ENCODE measurements at places on chromosomes 12 and 14. TPM values are rescaled to one million over a fixed set of nuclear protein-coding genes. Genes with fewer than 3 reads are reported as not detected.

RNASE7 gene
- not detected for total RNA-seq

RD3L gene
- not detected for total RNA-seq

DNA sequence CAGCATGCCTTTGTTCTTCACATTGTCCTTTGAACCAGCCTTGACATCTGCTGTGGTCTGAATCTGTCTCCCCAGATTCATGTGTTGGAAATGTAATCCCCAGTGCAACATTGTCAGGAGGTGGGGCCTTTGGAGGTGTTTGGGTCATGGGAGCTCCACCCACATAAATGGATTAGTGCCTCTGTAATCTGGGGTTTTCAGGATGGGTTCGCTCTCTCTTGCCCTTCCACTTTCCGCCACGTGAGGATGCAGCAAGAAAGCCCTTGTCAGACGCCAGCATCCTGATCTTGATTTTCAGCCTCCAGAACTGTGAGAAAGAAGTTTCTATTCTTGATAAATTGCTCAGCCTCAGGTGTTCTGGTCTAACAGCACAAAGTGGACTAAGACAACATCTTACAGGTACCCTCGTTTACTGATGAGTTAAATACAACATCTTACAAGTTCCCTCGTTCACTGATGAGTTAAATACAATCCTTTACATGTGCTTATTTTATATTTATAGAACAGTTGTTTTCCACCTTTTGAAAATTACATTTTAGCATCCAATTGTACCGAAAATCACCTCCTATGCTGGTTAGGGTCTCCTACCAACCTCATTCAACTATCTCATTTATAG lies 54.4 kb upstream of the RIMBP2 start:
- peak; percentile 42 for DNase-seq

PLA2G1B gene
- total RNA-seq: not detected

GRCh38 chr12:117158911-117159553 lies 31.2 kb downstream of the FBXO21 start:
- DNase-seq: no peak

DNA sequence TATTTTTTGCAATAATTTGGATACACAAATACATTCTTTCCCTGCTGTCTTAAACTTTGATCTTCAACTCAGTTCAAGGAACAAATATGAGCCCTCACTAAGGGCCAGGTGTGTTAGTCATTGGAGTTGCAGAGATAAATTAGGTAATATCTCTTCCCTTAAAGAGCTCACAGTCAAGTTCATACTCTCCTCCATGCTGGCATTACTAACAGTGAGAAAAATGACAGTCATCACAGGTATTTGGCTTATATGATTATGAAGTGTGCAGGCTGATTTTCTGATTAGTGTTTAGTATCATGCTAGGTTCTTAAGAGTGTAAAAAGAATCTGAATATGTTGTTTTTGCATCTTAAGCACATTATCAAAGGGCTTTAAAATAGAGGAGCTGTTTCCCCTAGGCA lies 594.7 kb downstream of the CCER1 start:
- no peak for DNase-seq

- no peak for DNase-seq
These were observed 16.9 kb downstream of the FZD10 start for GRCh38 chr12:130179191-130179590.

RHOJ gene
- not detected for total RNA-seq

CFAP54 gene
- not detected for total RNA-seq

DNA sequence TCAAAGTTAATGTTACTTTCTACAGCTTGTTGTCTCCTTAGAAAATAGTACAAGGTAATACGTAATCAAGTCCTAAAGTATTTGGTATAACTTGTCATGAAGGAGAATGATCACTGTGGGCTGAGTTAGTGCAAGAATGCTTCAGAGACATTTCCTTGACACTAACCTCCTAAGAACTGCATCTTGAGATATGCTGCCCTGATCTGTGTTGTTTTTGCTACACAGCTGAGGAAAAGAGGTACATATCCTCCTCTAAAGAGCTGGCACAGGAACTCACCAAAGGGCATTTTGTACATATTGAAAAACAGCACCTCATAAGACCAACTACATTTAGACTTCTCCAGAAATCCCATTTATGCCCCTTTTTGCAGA lies 28.7 kb downstream of the RAP1B start:
- DNase-seq: no peak

WNT5B gene
- not detected for total RNA-seq

LTB4R2 gene
- 41.5 TPM for total RNA-seq

SYCP3 gene
- total RNA-seq: not detected

DNA sequence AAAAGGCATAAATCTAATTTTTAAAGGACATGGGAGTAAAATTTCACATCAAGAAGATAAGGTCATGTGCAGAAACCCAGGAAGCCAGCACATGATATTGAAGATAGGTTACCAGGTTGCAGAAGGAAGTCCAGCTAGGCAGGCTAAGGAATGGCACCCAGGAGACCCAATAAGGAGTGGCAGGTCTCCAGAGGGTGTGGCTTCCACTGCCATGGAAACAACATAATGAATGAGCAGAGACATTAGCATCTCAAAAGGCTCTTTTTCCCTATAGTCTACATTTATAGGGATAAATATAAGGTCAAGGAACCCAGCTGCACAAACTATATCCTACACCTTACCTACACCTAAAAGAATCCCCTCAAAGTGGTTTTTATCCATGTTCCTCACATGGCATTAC lies 275.9 kb downstream of the RPS29 start:
- no peak for DNase-seq

NT5DC3 gene
- total RNA-seq: 1.7 TPM

- no peak for DNase-seq
These were observed 654 bp downstream of the FOXG1 start for GRCh38 chr14:28767030-28767852.

HAL gene
- total RNA-seq: 0.07 TPM

DNA sequence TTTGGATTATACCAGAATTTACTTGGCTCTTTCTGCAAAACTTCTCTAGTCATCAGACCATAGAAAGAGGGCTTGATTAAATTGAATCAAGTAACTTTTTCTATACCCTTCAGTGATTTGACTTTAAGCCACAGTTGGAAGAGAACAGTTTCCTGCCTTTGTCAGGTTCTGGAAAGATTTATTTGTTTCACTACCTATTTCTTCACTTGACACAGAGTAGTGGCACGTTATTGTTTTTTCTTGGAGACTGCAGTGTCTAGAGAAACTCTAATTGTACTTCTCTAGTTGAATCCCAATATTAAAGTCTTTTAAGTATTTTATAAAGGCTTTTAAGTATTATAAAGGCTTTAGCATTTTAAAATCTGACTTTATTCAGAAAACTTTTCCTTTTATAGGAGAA lies 138.1 kb downstream of the TMEM117 start:
- no peak for DNase-seq

GRCh38 chr12:49161092-49161795 lies 27.6 kb downstream of the TUBA1A start:
- DNase-seq: peak; percentile 71

DNA sequence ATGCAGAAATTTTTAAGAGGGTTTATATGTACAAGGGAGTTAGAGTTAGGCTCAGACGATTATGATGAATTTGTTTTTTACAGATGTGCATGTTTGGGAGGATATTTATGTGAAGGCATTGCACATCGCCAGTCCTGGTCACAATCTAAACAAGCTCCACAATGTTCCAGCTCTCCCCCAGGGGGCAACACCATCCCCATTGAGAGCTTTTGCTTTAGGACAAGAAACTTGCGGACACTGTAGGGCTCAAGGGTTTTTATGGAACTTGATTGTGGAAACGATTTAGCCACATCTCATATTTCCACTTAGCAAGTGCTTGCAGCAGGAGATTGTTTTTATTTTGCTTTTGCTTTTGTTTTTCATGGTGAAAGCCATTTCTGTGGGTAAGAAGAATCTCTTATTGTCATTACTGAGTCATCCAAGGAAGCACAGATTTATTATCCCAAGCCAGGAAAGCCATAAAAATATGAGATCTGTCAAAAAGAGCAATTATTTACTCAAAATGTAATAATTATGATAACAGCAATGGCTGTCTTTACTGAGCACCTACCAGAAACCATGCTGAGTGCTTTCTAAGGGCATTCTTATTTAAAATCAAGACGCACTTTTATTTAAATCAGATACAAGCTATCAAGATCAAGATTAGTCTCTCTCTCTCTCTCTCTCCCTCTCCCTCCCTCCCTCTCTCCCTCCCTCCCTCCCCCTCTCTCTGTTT lies 276.7 kb upstream of the SRRM4 start:
- no peak for DNase-seq

DNA sequence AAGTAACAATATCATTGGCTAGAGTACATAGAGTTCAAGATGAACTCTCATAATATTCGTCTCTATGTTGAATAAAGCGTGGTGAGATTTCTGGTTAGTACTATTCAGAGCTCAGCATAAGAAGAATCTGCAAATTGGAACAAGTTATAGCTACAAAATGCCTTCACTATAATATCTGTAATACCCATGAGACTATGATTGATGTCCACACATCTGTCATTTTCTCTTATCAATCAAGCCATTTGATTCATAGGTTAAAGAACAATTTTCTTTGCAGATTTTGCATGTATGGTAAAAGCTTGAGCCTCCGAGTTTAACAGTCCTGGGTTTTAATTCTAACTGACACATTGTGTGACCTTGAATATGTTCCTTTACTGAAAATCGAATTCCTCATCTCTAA lies 1.4 kb downstream of the SOCS4 start:
- DNase-seq: peak; percentile 56

DNA sequence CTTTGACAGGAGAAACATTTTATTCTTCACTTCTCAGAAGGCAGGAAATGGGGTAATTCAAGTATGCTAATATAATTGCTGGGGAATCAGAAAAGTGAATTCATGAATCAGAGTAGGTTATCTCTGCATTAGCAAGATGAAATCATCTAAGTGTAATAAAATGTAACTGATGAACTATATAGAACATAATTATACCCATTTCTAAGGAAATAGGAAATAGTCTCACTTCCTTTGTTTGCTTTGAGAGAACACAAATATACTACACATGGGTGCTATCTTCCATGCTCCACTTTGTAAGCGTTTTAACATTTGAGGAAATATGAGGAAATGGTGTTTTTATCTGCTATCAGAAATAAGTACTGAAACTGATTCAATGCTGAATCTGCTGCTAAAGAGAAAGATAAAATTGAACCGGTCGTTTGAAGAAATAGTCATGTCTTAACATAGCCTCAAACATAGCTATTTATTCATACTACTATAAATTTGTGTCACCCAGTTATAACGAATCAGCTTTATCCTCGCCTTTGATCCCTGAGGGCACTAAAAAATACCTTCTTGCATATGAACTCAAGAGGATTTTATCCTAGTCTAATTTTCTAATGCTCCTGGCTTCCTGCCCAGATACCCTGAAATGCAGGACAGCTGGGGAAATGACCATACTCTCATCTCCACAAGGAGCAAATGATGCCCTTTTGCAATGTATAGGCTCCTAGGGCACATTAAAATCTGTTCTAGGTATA lies 696.0 kb downstream of the C12orf50 start:
- no peak for DNase-seq

HNRNPA1 gene
- total RNA-seq: 249 TPM

GRCh38 chr14:103385929-103386712 lies 906 bp downstream of the MARK3 start:
- DNase-seq: peak; percentile 79

GRCh38 chr14:68113343-68113930 lies 293.9 kb downstream of the RAD51B start:
- no peak for DNase-seq

- DNase-seq: no peak
These were observed 687.5 kb upstream of the FBXO33 start for GRCh38 chr14:40119765-40120164.

PRIMA1 gene
- total RNA-seq: not detected

KIF5A gene
- total RNA-seq: 21.5 TPM

DNA sequence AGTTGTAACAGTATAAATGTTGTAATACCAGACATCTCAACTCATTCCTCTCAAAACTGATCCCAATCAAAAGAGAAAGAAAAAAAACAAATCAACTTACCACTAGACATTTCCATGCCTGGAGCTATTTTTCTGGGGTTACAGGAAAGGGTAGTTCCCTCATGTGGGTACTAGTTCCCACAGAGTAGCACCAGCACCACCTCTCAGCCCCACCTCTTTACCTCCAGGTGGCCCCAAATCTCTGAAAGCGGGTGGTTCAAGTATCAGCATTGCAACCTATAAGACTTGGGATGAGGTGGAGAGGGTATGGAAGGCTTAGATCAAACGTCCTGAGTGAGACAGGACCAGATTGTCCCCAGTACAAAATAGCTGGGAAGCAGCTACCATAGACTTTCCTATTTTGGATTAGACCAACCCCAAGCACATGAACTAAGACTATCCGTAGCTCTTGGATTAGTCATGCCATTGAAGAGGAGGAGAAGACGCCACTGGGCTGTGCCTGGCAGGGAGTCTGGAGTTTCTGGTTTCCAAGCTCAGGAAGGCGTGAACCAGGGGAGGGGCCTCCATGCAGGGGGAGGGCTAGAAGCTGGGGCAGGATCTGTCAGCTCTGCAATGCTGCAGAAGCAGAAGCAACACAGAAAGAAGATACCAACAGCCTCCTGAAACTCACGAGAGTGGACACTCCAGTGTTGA lies at the start of gene SLC39A2:
Gene SLC39A2, plus strand, starts transcription at position 620 of the 693 bp plus-strand sequence. CDS start 154 bp downstream, outside the sequence.
- DNase-seq: no peak

- DNase-seq: no peak
These were observed 9.7 kb downstream of the HVCN1 start for GRCh38 chr12:110679201-110679600.

ARHGEF40 gene
- 2.2 TPM for total RNA-seq

- no peak for DNase-seq
These were observed 493.3 kb downstream of the APAF1 start for GRCh38 chr12:99138393-99138792.

- DNase-seq: no peak
These were observed 44.5 kb upstream of the BCL11B start for GRCh38 chr14:99316281-99317163.

Data from Karpas-422 (cell line).